ENCODE measurements at places on chromosomes 5 and 9. TPM values are rescaled to one million over a fixed set of nuclear protein-coding genes. Genes with fewer than 3 reads are reported as not detected.

DNA sequence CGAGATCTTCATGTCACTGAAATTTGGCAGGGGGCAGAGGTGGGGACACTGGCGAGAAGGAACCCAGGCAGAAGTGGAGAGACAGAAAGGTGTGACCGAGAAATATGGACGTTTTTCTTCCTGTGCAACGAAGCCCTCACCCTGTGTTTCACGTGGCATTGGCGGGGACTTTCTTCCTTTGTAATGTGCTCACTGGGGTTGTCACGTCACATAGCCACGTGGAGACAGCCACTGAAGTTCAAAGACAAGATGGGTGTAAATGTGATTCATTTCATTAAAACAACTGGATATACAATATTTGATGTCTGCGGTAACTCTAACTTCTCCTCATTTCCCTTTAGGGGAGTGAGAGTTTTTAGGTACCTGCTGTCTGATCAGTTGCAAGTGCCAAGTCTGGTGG, 225.7 kb downstream of the FSTL4 start:
- H3K4me3 ChIP-seq: no peak overlapping the region
- H3K4me1 ChIP-seq: peaks cover 5% of the 10 kb centered on the region
- peak; percentile 50 for DNase-seq
- no peaks in the 10 kb centered on the region for H3K36me3 ChIP-seq
- H3K27me3 ChIP-seq: peaks cover 11% of the 10 kb centered on the region

GRCh38 chr5:169728-170094, 21.6 kb upstream of the LRRC14B start:
- no peak overlapping the region for H3K4me3 ChIP-seq
- DNase-seq: no peak
- peaks cover 4% of the 10 kb centered on the region for H3K27me3 ChIP-seq
- no peak overlapping the region for H3K27ac ChIP-seq
- H3K4me1 ChIP-seq: no peaks in the 10 kb centered on the region

GRCh38 chr9:6646293-6646636, 736 bp upstream of the GLDC start:
- peaks cover 17% of the 10 kb centered on the region for H3K4me1 ChIP-seq
- peak; percentile 64 for DNase-seq
- no peak overlapping the region for H3K27ac ChIP-seq
- peak overlapping the region; percentile 79 for H3K4me3 ChIP-seq
- H3K36me3 ChIP-seq: no peaks in the 10 kb centered on the region
- peaks cover 37% of the 10 kb centered on the region for H3K27me3 ChIP-seq

DNA sequence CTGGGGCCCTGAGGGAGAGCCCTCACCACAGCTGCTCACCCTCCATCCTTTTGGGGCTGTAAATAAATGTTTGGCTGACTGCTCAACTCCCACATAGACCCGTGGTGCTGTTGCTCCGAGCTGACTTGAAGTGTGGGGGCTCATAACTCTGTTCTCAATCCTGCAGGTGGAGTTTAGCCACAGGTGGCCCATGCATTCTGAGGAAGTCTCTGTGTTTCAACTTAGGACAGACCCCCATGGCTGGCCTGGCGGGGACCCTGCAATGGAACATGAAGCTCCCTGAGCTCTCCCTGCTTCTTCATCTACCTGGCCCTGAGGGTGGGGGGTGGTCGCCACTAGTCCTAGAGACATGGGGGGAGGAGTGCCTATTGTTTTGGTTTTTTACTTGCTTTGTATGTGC, 19.7 kb downstream of the NDUFS6 start:
- H3K4me1 ChIP-seq: no peaks in the 10 kb centered on the region
- H3K36me3 ChIP-seq: peaks cover 37% of the 10 kb centered on the region
- H3K4me3 ChIP-seq: no peak overlapping the region
- DNase-seq: no peak

DNAI1 gene
- 0.69 TPM for total RNA-seq

DNA sequence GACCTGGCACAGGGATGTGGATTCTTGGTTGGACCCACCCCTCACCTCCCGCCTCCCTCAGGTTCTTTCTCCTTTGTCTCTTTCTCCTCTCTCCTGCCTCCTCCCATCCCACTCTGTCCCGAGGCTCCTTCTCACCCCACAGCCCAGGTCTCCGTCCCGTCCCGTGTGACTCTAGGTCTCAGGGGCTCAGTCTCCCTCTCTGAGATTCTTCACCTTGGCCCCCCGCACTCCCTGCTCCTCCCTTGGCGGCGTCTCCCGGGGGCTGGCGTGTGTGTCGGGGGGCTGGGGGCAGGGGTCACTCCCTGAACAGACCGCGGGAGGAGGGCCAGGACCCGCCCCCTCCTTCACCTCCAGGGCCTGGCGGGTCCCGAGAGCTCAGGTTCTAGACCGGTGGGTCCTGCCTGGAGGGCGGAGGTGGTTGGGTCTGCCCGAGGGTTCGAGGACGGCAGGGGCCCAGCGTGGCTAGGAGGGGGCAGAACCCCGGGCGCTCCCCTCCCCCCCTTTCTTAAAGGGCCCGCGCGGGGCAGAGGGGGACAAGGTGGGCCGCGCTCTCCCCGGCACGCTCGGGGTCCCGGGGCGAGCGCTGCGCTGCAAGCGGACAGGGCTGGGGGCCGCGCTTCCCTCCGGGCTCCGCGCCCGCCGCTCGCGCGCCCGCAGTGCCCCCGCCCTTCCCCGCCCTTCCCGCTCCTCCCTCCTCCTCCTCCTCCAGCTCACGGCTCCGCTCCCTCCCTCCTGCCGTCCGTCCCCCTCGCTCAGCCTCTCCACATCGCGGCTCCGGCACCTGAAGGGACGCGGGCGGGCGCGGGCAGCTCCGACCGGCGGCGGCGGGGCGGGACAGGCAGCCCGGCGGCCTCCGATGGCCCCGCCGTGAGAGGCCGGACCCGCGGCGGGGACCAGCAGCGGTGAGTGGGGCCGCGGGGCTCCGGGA, at the start of gene PSD2:
TSS of gene PSD2 (plus strand) at position 735 of the 928 bp plus-strand sequence. CDS start 13,633 bp downstream, outside the sequence.
- H3K27ac ChIP-seq: no peak within 1 kb of the TSS
- H3K27me3 ChIP-seq: peaks cover 40% of the 10 kb centered on the region
- no peaks in the 10 kb centered on the region for H3K4me1 ChIP-seq
- DNase-seq: peak; percentile 36
- H3K36me3 ChIP-seq: no peaks in the 10 kb centered on the region

DNA sequence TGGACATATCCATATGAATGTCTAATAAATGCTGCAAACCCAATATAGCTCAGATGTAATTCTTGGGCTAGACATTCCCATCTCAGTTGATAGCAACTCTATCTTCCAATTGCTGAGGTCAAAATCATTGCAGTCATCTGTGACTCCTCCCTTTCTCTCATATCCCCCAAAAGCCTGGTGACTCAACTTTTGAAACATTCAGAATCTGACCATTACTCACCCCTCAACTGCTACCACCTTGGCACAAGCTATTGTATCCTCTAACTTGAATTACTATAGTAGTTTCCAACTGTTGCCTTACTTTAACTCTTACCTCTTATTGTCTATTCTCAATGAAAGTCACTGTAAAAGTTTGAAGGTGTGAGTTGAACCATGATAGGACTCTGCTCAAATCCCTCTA, 600.1 kb upstream of the RGMB start:
- no peak overlapping the region for H3K4me3 ChIP-seq
- no peaks in the 10 kb centered on the region for H3K36me3 ChIP-seq
- H3K27me3 ChIP-seq: peaks cover 5% of the 10 kb centered on the region
- no peak for DNase-seq
- no peak overlapping the region for H3K27ac ChIP-seq

- H3K4me1 ChIP-seq: no peaks in the 10 kb centered on the region
- H3K27ac ChIP-seq: no peak overlapping the region
- H3K36me3 ChIP-seq: peaks cover 47% of the 10 kb centered on the region
- no peak overlapping the region for H3K4me3 ChIP-seq
Observed at GRCh38 chr5:80632700-80633099, 21.8 kb upstream of the MSH3 start.

IL17B gene
- not detected for total RNA-seq

DNA sequence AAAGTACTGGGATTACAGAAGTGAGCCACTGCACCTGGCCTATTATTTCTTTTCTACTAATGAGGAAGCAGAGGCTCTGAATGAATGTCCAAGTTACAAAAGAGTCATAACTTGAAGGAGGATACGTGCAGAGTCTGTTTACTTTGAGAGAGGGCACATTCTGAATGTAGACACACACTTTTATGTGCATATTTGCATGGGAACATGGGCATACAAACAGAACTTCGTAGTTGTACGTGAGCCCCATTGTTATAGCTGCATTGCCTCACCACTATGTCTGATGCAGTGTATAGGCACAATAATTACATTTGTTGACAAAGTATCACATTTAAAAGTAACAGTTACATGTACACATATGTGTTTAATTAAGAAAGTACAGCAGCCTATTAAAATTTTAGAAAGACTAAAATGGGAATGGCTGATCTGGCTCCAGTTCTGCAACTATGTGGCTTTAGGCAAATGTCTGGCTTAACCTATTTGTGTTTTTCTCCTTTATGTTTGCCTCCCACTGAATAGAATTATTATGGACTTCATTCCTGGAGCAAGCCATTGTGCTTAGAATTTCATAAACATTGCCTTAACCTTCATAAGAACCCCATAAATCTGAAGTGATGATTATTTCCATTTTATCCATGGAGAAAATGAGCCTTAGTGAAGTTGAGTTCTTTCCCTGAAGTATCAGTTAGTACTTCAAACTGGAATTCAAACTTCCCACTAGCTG, 3.0 kb upstream of the DPYSL3 start:
- H3K27me3 ChIP-seq: peaks cover 20% of the 10 kb centered on the region
- no peak overlapping the region for H3K4me3 ChIP-seq
- peaks cover 5% of the 10 kb centered on the region for H3K36me3 ChIP-seq

DNA sequence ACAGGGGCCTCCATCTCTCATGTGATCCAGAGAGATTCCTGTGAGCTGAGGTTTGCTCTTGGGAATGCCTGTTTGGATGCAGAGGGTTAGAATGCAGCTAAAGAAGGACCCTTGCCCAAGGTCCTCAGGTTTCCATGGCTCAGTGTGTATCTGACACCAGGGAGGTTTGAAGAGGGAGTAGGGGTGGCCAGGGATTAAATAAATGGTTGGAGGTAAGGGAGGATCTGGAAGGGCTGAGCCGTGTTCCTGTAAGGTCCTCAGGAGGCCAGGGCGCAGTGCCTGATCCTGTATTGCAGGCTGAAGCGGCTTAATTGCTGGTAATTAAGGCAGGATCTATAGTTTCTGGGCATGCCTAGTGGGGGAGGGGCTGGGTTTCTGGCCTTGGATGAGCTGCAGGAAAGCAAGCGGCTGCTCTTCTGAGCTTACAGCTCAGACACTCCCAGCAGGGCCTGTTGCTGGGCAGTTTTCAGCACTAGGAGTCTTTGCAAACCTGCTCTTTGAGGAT, 41.5 kb upstream of the MAP1B start:
- H3K27ac ChIP-seq: no peak overlapping the region
- peaks cover 13% of the 10 kb centered on the region for H3K27me3 ChIP-seq
- no peaks in the 10 kb centered on the region for H3K4me1 ChIP-seq

KCNT1 gene
- not detected for total RNA-seq

GRCh38 chr5:76175821-76176403, 92.7 kb downstream of the SV2C start:
- H3K4me1 ChIP-seq: peaks cover 34% of the 10 kb centered on the region
- H3K36me3 ChIP-seq: no peaks in the 10 kb centered on the region
- H3K4me3 ChIP-seq: no peak overlapping the region
- DNase-seq: peak; percentile 28
- H3K27ac ChIP-seq: peak overlapping the region; percentile 10
- no peaks in the 10 kb centered on the region for H3K27me3 ChIP-seq

ARL10 gene
- 12.2 TPM for total RNA-seq

SERF1A gene
- 11.1 TPM for total RNA-seq

GRCh38 chr9:105053209-105053652, 125.3 kb upstream of the ABCA1 start:
- H3K4me3 ChIP-seq: no peak overlapping the region
- peak; percentile 83 for DNase-seq
- peak overlapping the region; percentile 43 for H3K27ac ChIP-seq
- no peaks in the 10 kb centered on the region for H3K27me3 ChIP-seq
- H3K4me1 ChIP-seq: peaks cover 36% of the 10 kb centered on the region

DNA sequence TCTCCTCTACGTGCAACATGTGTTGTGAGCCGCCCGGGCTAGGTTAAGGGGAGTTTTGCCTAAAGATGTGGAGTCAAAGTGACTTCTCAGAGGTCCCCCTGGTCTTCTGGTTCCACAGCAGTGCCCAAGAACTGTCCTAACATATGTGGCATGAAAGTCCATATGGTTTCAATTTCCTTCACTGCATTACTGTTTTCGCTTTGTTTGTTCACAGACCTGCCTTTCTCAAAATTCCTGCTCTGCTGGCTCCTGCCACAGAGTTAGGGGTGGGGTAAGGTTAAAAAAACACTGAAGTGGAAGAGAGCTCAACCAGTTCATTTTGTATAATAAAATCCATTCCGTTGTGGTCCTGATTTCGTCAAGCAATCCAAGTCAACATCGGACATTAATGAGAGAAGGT, 289.4 kb downstream of the DMAC1 start:
- H3K27ac ChIP-seq: no peak overlapping the region
- H3K4me3 ChIP-seq: no peak overlapping the region
- no peak for DNase-seq
- H3K36me3 ChIP-seq: no peaks in the 10 kb centered on the region
- peaks cover 1% of the 10 kb centered on the region for H3K27me3 ChIP-seq

EQTN gene
- not detected for total RNA-seq

KCNV2 gene
- not detected for total RNA-seq

GRCh38 chr5:16437977-16438376, 27.6 kb downstream of the ZNF622 start:
- no peak overlapping the region for H3K4me3 ChIP-seq
- no peak for DNase-seq
- no peaks in the 10 kb centered on the region for H3K4me1 ChIP-seq
- H3K27ac ChIP-seq: no peak overlapping the region

DNA sequence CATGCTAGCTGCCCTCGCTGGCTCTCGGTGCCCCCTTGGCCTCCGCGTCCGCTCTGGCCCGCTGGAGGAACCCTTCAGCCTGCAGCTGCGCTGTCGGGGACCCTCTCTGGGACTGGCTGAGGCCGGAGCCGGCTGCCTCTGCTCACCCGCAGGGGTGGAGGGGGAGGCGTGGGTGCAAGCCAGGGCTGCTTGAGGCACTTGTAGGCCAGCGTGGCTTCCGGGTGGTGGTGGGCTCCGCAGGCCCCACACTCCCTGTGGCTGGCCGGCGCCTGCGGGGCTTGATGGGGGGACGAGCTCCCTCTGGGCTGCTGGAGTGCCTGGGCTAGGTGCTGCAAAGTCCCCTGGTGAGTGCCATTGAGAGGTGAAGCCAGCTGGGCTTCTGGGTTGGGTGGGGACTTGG, 429.6 kb downstream of the LRRC70 start:
- H3K4me1 ChIP-seq: no peaks in the 10 kb centered on the region
- no peak overlapping the region for H3K4me3 ChIP-seq
- no peaks in the 10 kb centered on the region for H3K27me3 ChIP-seq
- H3K36me3 ChIP-seq: no peaks in the 10 kb centered on the region
- no peak overlapping the region for H3K27ac ChIP-seq

GRCh38 chr5:158895588-158895987, 204.1 kb downstream of the EBF1 start:
- no peak overlapping the region for H3K27ac ChIP-seq
- H3K27me3 ChIP-seq: peaks cover 13% of the 10 kb centered on the region
- no peaks in the 10 kb centered on the region for H3K36me3 ChIP-seq
- no peaks in the 10 kb centered on the region for H3K4me1 ChIP-seq
- no peak for DNase-seq

Measured in activated CD4-positive, alpha-beta memory T cell treated with anti-CD3 and anti-CD28 coated beads for 36 hours (primary cell).